ENCODE measurements at places on chromosomes 1 and 21. TPM values are rescaled to one million over a fixed set of nuclear protein-coding genes. Genes with fewer than 3 reads are reported as not detected.
A peak's percentile ranks its signal among the peaks of the same experiment; 100 is the strongest.

Gene GGPS1
- total RNA-seq: 40.7 TPM

Gene FOXD2
- 0.34 TPM for total RNA-seq

Gene ABL2
- total RNA-seq: 35.0 TPM

Gene PHLDA3
- total RNA-seq: 75.4 TPM

Gene CHIT1
- 6.6 TPM for total RNA-seq

Gene NBPF14
- 22.0 TPM for total RNA-seq

Gene NBPF1
- total RNA-seq: 61.9 TPM

Gene RIPK4
- 34.3 TPM for total RNA-seq

Gene CFAP141
- not detected for total RNA-seq

Gene RBM15
- total RNA-seq: 26.2 TPM

Gene KIF17
- 2.2 TPM for total RNA-seq

Gene ZSWIM5
- total RNA-seq: 4.4 TPM

Gene CCSAP
- 3.6 TPM for total RNA-seq

- DNase-seq: no peak
These were observed 200.3 kb downstream of the PBX1 start for GRCh38 chr1:164759144-164759920.

- DNase-seq: no peak
These were observed 12.3 kb downstream of the AHDC1 start for GRCh38 chr1:27591622-27592021.

- no peak for DNase-seq
These were observed 122.4 kb downstream of the TOMM20 start for GRCh38 chr1:235006132-235006721.

DNA sequence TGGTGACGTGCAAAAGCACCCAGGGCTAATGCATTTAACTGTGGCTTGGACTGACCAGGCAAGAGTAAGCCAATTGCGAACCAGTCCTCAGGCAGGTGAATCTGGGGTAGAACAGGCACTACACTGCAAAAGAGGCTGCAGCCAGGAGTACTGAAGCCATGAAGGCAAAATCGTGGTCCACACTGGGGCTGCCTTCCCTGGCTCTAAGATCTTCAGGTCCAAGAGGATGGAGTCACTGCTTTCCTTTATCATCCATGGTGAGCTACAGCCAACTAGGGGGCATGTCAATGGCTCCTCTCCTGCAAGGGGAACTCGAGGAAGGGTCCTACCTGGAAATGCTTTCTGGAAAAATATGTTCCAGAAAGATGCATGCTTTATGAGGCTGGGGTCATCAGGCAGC, 100.6 kb upstream of the AJAP1 start:
- no peak for DNase-seq

DNA sequence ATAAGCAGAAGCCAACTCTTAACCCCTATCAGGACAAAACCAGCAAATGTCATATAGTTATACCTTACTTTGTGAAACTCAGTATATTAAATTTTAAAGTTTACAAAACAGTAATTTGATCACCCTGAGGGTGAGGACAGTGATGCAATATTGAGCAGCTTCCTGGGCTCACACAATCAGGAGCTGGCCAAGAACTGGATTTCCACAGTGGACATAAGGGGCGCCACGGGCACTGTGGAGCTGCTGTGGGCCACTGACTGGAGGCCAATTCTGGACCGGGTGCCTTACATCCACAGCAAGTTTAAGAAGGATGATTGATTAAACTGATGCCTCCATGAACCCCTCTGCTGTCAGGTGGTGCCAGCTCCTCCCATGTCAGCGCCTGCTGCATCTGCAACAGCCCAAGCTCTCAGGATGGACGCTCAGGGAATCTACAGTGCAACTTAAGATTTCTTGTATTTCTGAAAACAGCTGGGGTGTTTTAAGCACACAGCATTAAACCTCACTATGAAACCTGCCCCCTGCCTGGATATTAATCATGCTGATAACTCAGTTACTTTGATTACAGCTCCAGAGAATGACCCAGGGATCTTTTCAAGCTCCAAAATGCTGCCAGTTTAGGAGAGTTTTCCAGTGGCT, 55.9 kb downstream of the TOR3A start:
- DNase-seq: no peak

GRCh38 chr1:114618606-114619005, 37.2 kb upstream of the BCAS2 start:
- DNase-seq: no peak

GRCh38 chr1:203638950-203639349, 12.3 kb downstream of the ATP2B4 start:
- no peak for DNase-seq

DNA sequence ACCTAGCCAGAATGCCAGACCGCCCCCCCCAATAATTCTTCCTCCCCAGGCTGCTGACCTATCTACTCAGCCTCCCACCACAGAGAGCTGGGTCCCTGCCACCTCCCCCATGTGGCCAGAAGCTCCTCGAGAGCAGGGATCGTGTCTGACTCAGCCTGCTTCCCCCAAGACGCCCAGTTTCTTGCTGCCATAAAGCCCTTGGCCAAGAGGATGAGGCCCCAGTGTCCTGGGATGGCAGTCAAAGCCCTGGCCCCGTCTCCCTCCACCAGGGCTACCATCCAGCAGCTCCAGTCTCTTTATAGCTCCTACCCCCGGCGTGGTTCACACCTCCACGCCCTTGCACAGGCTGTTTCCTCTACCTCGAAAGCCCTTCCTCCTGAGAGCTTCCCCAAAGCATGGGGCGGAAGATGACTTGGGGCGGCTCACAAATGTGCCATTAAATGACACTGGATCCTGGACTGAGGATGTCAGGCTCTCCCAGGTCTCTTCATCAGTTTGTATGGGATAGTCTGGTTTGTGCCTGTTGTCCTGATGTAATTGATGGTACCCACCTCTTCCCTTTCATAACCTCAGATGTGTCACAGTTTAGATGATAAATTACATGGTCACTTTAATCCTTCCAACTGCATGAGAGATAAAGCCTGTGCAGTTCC, 13.2 kb downstream of the ADGRB2 start:
- DNase-seq: no peak

DNA sequence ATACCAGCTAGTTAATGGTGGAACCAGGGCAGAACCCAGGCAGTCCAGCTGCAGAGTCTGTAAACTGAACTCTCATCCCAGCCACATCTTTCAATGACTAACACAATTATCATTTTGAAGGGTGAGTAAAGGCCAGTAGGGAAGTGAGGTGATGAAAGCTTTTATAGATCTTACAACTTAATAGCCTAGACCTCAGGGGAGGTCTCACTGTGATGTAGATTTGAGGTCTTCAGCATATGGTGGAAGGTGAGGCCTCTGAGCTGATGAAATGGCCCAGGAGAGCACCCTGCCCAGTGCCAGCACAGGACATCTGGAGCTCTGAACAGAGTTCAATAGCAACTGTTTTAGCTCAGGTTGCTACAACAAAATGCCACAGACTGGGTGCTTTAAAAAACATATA, 44.8 kb upstream of the POU2F1 start:
- DNase-seq: no peak

- no peak for DNase-seq
These were observed 28.5 kb downstream of the NIBAN1 start for GRCh38 chr1:184945678-184946412.

DNA sequence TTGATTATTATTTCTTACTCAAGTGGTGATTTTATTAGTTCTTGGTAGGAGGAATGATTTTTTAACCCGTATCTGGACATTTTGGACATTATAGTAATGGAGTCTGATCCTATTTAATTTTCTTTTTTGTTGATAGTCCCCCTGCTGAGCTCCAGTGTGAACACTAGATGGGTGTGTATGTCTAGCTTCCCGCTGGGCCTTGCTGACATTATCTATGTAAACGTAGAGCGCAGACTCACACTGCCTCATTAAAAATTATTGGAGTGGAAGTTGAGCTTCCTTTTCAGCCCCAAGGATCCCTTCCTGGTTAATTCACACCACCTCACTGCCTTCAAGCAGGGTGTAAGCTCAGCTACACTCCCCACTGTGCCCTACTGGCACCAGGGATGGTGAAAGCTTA, 467.6 kb upstream of the PKN2 start:
- DNase-seq: no peak

DNA sequence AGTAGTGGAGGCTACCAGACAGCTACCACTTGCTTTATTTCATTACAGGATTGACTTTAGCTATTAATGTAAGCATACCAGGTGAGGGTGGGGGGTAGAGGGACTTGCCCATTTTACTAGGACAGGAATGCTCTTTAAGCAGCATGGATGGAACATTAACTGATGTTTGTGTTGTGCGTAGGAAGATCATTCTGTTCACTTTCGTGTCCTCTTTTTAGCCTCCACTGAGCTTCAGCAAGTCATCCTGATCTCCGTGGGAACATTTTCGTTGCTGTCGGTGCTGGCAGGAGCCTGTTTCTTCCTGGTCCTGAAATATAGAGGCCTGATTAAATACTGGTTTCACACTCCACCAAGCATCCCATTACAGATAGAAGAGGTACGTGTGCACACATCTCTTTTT, 29.3 kb downstream of the IFNGR2 start:
- no peak for DNase-seq

- DNase-seq: no peak
These were observed 29.8 kb upstream of the ZBTB21 start for GRCh38 chr21:42039911-42040351.

DNA sequence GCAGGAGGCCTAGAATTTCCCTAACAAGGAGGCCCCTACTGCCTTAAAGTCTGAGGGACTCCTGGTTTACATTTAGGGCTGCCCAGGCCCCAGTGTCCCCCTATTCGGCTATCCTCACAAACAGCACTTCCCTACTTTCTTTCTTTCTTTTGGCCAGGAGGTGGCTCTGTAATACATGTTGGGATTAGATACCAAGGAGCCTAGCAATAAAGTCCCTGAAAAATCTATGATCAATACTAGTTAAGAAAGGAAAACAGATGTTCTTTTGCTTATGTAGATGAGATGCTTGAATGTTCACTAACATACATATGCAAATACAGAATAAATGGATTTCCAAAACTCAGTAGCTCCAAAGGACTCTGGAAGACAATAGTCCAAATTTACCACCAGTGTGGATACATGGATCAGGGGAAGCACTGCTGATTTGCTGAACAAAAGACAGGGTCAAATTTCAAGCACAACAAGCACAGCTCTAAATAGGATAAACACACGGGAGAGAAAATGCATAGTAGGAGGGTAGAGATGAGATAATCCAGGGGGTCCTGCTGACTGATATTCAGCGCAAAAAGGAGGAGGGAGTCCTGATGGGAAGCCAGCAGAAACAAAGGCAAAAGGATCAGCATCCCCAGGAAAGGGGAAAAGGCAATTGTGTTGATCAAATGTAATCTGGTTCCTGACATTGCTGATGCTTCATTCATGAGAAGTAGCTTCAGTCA, 240.0 kb downstream of the NUF2 start:
- no peak for DNase-seq

DNA sequence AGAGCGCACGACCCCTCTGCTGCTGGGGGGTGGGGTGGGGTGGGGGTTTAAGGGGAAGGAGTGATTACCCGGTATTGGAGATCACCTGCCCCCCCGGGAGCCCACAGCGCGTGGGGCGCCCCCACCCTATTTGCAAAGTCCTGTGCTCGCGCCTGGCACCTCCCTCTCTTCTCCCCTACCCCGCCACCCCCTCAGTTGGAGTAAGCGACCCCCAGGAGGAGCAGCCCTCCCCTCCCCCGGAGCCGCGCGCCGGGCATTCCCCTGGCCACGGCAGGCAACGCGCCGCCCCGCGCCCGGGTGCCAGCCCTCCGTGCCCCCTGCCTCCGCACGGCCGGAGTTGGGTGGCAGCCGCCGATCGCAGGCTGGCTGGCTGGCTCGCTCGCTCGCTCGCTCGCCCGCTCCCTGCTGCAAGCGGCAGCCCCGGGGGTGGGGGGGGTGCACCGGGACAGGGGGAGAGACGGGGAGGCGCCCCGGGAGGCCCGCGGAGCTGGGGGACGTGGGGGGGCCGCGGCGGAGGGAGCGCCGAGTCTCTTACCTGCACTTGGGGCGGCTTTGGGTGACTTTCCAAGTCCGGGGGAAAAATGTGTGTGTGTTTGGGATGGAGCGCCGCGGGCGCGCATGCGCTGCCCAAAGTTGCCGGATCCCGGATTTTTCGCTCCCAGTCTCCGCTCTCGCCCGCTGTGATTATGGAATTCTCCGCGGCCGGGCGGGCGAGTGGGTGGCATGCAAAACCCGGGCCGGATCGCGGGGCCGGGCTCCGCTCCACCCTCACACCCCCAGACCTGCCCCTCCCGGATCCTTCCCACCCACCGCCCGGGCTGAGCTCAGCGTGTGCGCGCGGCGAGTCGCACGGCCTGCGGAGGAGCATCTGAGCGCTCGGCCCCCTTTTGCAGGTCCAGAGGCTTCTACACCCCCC, at the start of gene CASZ1:
CASZ1 (minus strand) TSS at position 618 of the 916 bp plus-strand sequence. CDS start 102,757 bp downstream, outside the sequence.
- peak; percentile 88 for DNase-seq

GRCh38 chr1:61116421-61116820, 34.1 kb downstream of the NFIA start:
- DNase-seq: no peak

GRCh38 chr1:41161846-41162245, 80.3 kb downstream of the SCMH1 start:
- DNase-seq: no peak

DNA sequence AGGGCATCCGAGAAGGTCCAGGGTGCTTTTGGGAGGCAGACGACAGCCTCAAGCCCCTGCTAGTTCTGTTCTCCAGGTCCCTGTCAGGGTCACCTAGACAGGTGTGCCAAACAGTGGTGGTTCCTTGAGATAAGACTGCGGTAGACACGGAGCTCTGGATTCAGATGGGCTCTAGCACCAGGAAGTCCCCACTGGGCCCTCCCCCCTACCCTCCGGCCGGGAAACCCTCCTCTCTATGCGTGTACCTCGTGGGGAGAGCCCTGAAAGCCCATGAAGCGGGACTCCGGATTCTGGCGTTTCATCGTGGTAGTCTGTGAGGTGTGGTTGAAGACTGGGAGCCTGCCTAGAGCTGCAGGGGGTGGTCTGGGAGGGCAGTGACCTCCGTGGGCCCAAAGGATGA, 2.1 kb upstream of the KCNA2 start:
- DNase-seq: no peak

Measured in ureter (tissue), 1 donor.